ENCODE measurements at places on chromosomes 7 and 10.

DNA sequence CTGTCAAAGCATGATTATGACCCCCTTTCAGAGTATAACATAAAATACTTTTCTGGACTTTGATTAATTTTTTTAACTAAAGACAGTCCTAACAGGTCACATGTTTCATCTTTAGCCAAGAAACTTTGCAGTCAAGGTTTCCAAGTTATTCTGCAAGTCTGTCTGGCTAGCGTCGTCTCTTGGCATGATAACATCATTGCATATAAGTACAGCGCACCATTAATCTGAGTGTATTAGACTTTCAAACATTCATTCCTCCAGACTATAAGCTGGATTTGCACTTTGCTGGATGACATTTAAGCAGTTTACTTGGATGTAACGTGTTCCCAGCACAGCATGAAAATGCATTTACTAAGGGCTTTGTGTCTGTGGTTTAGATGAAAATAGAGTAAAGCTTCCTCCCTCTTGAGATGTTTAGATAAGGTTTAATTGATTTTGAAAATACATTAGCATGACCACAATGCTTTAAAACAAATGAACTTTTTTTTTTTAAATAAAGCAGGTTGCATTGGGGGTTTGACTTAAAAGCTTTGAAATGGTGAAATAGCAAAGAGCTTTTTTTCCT lies 349.0 kb upstream of the MTPN start:
- no peak for DNase-seq

GRCh38 chr10:11625019-11625735 lies 13.7 kb upstream of the USP6NL start:
- DNase-seq = no peak

GRCh38 chr7:95027234-95027872 lies 120.0 kb downstream of the PPP1R9A start:
- DNase-seq = no peak

- no peak for DNase-seq
These were observed 100.0 kb upstream of the NPSR1 start for GRCh38 chr7:34558022-34558421.

- DNase-seq = no peak
These were observed 11.5 kb downstream of the AQP1 start for GRCh38 chr7:30923009-30923773.

DNA sequence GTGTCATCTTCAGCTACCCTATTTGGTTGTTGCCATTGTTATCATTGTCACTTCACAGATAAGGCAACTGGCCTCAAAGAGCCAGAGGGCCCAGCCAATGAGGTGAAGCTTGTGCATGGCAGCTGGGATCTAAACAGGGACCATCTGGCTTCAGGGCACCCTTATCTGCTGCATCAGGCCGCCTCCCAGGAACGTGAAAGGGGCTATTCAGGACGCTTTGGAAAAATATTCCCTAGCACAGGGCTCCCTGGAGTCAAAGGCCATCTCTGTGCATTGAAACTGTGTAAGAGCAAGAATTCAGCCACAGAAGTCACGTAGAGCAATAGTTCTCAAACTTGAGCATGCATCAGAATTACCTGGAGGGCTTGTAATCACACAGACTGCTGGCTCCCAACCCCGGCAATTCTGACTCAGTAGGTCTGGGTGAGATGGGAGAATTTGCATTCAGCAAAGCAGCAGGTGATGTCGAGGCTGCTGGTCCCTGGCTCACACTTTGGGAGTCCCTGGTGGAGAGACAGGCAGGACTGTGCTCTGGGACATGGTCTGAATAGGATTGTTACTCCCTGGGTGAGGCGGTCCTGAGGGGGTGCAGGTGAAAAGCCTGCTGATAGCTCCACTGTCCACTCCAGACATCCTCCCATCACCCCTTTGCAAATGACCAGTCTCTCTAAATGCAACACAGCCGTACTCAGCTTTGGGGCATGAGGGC lies 21.5 kb upstream of the PLEKHA1 start:
- DNase-seq = no peak

Data from NCI-H748 treated with DMSO at 0.1 percent for 48 hours (cell line).